ENCODE measurements at places on chromosomes 6 and 20. TPM values are rescaled to one million over a fixed set of nuclear protein-coding genes. Genes with fewer than 3 reads are reported as not detected.

GRCh38 chr6:56659721-56660380, 17.2 kb upstream of the DST start:
- DNase-seq = no peak

- no peak for DNase-seq
These were observed 140.4 kb downstream of the JARID2 start for GRCh38 chr6:15386110-15386755.

DNA sequence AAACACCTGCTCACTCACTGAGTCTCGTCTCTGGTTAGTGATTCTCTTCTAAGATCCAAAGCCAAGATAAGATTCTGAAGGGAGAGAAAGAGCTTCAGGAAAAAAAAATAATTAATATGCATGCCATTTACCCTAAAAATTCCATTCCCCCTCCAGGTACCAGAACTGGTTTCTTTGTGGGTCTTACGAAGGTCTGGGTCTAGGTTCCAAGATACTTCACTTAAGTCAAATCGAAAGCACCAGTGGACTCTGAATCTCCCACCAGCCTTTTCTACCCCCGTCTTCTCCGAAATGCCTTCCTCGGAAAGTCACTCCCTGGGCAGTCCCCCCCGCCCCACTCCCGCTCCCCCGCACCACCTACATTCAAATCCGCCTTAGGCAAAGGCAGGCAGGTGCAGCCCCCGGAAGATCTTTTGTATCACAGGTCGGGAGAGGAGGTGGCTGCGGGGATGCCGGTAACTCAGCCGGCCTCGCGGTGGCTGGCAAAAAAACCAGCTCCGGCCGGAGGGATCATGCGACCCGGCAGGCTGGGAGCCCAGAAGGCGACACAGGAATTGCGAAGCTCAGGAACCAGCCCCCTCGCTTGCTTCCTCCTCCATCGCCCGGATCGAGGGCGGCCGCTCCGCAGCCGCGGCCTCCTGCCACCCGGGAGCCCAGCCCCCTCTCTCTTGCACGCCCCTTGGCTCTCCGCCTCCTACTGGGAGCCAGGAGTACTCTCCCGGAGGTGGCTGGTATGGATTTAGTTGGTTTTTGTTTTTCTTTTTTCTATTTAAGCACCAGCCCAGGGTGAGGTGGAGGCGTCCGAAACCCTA, at the start of gene BCL2L1:
TSS of gene BCL2L1 (minus strand) at position 612 of the 812 bp plus-strand sequence. CDS start 650 bp downstream, outside the sequence.
- peak; percentile 95 for DNase-seq

- no peak for DNase-seq
These were observed 10.0 kb upstream of the ANKRD60 start for GRCh38 chr20:58238490-58238889.

DNA sequence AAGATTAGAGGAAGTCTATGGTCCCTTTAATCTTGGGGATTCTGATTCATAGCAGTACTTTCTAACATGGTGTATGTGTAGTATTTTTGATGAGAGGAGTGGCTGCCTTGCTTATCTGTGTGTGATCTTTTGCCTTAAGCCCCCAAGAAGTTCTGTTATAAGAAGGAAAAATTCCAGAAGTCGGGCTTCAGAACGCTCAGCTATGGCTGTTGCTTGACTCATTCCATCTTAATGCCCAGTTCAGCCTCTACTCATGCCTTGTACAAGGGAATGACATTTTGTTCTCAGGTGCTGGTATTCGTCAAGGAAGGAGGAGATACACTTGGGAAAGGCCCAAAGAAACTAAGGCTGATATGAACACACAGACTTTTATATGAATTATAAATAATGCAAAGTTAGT, 713.0 kb upstream of the MARCKS start:
- no peak for DNase-seq

DNA sequence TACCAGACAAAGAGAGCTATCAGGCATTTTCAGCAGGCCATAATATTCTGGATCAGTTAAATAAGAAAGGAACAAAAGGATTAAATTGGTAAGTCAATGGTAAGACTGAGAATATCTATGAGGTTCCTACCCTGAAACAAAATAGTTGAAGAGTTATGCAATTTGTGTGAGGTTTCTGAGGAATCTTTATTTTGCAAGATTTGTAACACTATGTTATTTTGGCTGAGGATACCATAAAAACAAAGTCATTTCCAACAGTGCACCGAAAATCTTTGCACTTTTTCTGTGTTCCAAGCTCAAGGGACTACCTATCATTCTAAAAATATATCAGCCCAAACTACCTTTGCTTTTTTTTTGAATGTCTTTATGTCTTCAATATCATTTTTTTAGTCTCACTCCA, 383.3 kb upstream of the CITED2 start:
- DNase-seq = no peak

- peak; percentile 89 for DNase-seq
These were observed 143.8 kb downstream of the LPA start for GRCh38 chr6:160520043-160520904.

- no peak for DNase-seq
These were observed 100.7 kb upstream of the HMGN3 start for GRCh38 chr6:79335133-79335674.

DNA sequence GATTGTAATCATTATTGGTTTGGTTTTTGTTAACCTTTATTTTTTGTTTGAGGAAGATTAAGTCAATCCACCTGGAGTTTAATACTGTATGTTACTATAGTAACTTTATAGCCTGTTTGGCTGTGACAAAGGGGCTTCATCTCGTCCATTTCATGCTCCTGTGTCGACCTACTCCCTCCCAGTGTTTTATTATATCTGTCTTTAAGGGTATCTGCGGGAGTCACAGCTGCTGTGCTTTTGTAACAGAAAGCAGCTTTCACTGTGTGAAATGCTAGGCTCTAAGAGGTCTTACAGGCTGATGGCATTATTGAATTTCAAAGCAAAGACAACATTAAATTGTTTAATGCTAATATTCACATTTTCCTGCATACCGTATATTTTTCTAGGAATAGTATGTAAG, 698.0 kb upstream of the POU3F2 start:
- no peak for DNase-seq

GRCh38 chr20:63343460-63344445, 17.4 kb downstream of the CHRNA4 start:
- DNase-seq = no peak

- DNase-seq = no peak
These were observed 518.1 kb upstream of the JARID2 start for GRCh38 chr6:14727494-14728395.

DNA sequence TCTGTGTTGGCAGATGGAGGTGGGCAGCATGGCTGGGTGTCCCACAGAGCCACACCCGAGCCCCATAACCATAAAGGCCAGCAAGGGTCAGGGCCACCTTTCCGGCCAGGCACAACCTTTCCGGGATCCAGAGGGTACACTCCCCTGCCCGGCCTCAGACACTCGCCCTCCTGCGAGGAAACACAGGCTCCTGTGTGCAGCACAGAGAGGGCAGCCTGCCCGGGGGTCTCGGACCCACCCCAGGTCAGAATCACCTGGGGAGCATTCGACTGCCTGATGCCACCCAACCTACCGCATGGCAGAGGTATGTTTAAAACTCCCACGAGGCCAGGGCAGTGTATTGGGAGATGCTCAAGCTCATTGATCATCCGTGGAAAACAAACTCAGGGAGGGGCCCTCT, 260.3 kb downstream of the TAF4 start:
- peak; percentile 33 for DNase-seq

- no peak for DNase-seq
These were observed 17.1 kb upstream of the DEFB113 start for GRCh38 chr6:49986551-49986950.

GRCh38 chr20:5895626-5896025, 54.7 kb downstream of the TRMT6 start:
- no peak for DNase-seq

DNA sequence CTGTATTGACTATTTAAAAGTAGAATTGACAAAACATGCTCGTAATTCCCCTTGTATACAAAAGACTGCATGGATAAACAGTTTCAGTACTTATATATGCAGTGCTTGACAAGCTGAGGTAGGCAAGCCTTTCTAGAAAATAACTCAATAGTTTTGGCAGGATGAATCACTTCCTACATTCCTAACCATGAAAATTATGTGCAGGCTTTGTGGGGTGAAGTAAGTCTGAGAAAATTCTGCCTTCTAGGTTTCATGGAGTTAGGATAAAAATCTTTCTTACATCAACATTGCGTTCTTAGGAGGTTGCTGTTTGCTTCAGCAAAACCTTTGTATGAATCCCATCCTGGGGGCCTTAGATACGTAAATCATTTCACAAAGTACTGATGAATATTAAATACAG, 801.4 kb upstream of the EYS start:
- no peak for DNase-seq

- DNase-seq = no peak
These were observed 68.0 kb upstream of the SMIM28 start for GRCh38 chr6:138309695-138310094.

GRCh38 chr6:71139249-71139648, 149.4 kb upstream of the OGFRL1 start:
- DNase-seq = no peak

DNA sequence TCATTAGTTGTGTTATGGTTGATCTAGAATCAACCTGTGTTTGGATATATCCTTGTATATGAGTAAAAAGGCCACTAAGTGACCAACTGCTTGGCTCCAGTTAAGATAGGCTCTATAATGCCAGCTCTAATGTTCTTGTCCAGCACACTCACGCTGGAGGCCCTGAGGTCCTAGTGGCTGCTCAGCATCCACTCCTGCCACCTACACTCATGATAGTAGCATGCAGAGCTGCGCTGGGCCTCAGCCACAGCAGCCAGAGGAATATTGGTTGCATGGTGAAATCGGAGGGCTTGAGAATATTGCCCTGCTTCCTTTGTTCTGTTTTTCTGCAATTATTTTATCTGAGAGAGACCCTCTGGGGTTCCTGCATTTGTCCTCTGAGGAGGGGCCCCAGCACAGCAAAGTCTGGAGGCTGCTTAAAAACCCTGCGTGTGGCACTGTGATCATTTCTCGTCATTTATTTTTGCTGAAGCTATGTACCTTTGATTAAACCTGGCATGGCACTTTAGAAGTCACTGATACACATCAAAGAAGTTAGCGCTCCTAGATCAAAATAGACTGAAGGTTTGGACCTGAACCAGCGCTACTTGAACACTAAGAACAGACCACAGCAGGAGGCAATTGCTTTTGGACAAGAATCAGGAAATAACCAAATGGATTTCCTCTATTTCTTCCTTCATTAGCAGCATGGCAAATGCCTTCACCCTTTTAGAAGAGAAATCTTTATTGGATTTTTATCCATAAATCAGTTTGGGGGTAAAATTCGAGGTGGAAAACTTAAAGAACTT, 398.4 kb upstream of the ID4 start:
- peak; percentile 59 for DNase-seq

TMEM217 gene
- 1.8 TPM for total RNA-seq

SYNDIG1 gene
- not detected for total RNA-seq

THBS2 gene
- 23.7 TPM for total RNA-seq

C4B gene
- total RNA-seq = 166 TPM

CD93 gene
- 160 TPM for total RNA-seq

SLC22A7 gene
- total RNA-seq = not detected

TFAP2D gene
- total RNA-seq = not detected

SLC44A4 gene
- total RNA-seq = 23.1 TPM

COL9A1 gene
- not detected for total RNA-seq

COL10A1 gene
- total RNA-seq = 2.8 TPM

CRISP3 gene
- not detected for total RNA-seq

CLIC5 gene
- 131 TPM for total RNA-seq

DEF6 gene
- total RNA-seq = 17.4 TPM

Data from upper lobe of right lung (tissue), 1 donor.